ENCODE measurements at places on chromosomes 7 and 10.

- DNase-seq: no peak
These were observed 20.4 kb downstream of the FAM20C start for GRCh38 chr7:212754-213153.

DNA sequence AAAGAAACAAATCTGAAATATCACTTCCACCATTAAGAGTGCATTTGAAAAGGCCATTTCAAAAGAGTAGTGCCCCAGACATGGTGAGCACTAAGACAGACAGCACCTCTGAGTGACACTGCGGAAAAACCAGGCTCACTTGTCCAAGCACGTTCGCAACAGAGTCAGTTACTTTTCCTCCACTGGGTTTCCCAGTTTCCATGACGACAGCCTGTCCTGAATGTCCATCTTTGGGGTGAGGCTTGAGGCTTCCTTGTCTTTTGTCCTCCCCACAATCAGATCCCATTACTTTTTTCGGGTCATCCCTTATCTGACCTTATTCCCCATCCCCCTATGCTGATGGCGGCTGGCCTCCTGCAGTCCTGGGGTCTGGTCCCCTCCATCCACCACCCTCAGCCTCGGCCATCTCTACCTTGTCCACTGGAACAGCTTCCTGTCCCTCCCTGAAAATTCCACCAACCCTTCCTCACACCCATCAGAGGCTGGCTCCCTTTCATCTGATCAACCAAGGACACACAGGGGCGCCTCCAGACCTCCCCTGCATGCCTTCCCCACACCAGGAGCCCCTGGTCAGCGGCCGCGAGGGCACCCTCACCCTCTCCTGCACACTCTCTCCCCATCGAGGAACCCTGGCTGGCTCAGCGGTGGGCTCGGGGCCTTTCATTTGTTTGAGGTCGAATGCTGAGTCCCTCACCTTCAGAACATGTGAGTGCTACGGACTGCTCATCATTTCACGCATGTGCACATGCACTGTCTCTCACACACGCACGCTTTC lies 363.6 kb downstream of the DNAJB6 start:
- no peak for DNase-seq

- DNase-seq: no peak
These were observed 554.0 kb downstream of the MDFIC start for GRCh38 chr7:115475761-115476385.

GRCh38 chr7:112510001-112510742 lies 29.4 kb downstream of the LSMEM1 start:
- DNase-seq: no peak

Measured in activated effector memory CD4-positive, alpha-beta T cell treated with Interleukin-2 at 50 U/mL for 16 hours (primary cell).